ENCODE measurements at places on chromosomes 2 and 18.
A peak's percentile ranks its signal among the peaks of the same experiment; 100 is the strongest.

- DNase-seq, result no peak
These were observed 359.9 kb upstream of the MYT1L start for GRCh38 chr2:2690985-2691384.

GRCh38 chr18:9742524-9743131 lies 34.5 kb downstream of the RAB31 start:
- no peak for DNase-seq

DNA sequence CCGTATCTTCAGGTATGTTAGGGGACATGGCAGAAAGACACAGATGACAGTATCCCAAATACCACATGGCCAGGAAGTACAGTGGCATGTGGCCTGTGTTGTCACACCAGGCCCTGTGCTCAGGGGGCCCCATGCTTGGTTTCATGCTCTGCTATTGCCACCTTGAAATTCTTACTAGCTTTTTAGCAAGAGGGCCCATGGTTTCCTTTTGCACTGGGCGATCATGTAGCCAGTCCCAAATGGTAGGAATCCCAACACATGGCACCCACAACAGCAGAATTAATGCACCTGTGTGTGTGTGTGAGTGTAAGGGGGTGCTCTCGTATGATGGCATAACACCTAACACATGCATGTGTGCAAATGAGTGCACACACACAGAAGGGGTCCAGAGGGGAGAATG lies 39.2 kb downstream of the MYO7B start:
- DNase-seq, result no peak

DNA sequence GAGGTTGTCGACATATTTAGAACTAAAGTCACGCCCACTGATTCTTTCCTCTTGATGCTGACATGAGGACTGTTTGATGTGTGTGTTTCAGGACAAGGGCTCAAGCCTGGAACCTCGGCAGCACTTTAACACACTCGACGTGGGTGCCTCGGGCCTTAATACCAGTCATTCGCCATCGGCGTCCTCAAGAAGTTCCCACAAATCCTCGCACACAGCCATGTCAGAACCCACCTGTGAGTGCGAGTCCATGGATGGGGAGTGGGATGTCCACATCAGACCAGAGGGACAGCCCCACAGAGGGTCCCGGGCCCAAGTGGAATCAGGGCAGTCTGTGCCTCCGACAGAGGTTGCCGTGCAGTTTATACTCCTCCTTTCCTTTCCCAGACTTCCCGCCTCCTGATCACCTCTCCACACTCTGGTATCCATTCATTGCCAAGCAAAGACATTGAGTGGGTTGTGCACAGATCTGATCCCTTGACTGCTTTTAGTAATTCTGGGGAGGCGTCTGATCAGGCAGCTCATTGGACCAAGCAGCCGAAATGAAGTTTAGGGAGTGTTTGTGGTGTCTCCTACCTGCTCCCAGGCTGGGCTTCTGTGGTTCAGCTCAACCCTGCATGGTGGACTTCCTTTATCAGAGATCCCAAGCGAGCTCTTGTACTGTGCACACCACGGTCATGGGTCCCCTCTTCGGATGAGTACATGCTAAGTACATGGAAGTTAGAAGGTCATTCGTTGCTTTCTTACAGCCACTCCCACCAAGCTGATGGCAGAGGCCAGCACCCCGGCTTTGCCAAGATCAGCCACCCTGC lies 27.2 kb upstream of the RPL31 start:
- DNase-seq, result no peak

DNA sequence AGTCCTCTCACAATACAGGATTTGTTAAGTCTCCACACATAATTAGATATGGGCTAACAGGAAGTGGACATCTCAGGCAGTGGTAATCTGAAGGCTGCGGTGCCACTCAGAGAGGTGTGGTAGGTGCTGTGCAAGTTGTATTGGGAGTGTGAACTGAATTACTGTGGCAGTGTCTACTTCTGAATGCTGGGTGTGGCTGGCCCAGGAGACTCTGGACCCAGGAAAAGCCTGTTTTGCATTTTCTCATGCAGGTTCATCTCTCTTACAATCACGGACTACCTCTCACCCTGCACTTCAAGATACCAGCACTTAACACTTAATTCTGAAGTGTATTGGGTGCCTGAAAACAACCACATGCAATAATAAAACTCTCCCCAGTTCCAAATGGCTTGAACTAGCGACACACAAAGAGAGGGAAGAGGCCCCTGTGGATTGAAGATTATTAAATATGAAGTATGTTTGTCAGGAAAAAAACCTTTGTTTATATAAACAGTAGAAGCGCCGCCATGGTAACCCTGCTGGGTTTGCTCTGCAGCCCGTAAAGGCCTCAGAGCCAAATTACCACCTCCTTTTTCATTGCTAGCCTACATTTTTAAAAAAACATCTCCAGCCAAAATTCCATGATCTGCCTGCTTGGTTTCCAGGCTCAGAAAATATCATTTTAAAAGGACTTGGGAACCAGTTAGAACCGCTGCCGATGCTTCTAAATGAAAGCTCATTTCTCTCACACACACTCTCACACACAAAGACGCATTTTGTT lies 77.5 kb downstream of the GFPT1 start:
- DNase-seq, result no peak

DNA sequence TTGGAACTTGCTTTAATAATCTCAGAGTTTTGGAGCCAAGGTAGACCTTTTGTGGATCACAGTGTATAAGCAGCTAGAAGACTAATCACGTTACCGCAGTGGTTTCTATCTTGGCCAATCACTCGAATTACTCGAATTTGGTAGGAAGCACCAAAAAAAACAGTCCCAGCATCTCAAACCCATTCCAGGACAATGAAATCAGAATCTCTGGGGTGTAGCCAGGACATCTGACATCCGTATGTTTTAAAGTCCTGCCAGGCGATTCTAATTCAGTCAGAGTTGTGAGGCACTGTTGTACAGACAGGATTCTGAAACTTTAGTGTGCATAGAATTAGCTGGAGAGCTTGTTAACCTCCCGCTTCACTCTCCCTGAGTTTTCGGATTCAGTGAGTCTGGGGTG lies 30.8 kb downstream of the GRHL1 start:
- DNase-seq, result no peak

- no peak for DNase-seq
These were observed 56.4 kb downstream of the PLB1 start for GRCh38 chr2:28552045-28552823.

DNA sequence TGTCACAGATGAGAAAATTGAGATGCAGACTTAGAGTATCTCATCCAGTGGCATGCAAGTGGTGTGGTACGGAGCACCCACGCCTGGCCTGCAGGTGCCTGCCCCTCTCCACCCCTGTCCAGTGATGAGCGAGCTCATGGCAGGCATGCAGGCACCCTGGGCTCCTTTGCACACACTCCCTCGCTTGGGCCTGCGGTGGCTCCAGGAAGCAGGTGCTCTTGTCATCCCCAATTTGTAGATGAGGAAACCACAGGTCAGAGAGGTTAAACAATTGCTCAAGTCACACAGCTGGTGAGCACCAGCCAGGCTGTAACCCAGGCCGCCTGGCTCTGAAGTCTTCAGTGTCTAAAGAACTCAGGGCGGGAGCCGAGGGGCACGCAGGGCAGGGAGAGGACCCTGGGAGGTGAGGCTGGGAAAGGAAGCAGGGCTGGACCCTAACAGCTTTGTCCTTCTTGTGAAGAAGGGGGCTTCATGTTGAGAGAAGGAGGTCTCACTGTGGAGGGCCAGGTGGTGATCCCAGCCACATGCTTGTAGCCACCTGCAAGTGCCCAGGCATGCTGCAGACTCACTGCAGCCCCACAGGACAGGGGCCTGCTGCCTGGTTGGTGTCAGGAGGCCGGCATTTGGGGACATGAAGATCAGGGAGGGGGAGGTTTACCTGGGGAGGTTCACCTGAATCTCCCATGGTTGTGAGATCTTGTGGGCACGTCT lies 166.2 kb downstream of the SH3RF3 start:
- no peak for DNase-seq

DNA sequence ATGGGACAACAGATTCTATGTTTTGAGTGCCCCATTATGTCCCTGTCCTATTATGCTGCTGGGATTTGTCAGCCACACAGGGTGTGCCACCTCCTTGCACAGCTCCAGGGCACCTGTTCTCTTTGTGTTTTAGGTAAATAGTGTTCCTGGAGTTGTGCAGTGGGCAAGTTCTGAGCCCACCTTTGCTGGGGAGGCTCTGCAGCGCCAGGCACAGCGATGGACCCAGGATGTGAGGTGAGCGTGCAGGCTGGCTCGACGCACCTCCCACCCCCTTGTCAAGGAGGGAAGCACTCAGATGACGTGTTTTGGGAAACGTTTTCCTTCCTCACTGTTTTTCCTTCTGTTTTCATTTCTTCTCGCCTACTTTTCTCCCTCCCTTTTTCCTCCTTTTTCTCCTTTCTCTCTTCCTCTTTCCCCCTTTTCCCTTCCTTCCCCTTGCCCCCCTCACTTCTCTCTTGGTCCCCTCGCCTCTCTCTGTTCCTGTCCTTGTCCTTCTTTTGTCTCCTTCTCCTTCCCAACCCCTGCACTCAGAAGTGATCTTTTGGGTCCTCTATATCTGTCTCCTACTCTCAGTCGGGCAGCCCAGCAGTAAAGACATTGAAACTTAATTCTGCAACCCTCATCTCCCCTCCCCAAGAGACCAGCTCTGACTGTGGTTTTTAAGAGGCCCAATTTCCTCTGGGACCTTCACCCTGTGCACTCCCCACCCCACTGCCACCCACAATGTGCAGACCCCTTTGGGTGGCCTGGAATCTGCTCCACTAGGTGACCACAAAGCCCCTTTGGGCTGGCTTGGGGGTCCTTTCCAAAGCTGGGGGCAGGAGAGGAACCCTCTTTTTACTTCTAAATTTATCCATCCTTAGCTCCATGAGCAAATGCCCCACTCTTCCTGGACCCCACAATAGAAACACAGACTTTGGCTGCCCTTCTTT lies 104.0 kb downstream of the MCFD2 start:
- DNase-seq, result no peak

- no peak for DNase-seq
These were observed 772.2 kb downstream of the SUCLG1 start for GRCh38 chr2:83686863-83687262.

GRCh38 chr2:157761520-157761919 lies 114.6 kb downstream of the ACVR1 start:
- no peak for DNase-seq

DNA sequence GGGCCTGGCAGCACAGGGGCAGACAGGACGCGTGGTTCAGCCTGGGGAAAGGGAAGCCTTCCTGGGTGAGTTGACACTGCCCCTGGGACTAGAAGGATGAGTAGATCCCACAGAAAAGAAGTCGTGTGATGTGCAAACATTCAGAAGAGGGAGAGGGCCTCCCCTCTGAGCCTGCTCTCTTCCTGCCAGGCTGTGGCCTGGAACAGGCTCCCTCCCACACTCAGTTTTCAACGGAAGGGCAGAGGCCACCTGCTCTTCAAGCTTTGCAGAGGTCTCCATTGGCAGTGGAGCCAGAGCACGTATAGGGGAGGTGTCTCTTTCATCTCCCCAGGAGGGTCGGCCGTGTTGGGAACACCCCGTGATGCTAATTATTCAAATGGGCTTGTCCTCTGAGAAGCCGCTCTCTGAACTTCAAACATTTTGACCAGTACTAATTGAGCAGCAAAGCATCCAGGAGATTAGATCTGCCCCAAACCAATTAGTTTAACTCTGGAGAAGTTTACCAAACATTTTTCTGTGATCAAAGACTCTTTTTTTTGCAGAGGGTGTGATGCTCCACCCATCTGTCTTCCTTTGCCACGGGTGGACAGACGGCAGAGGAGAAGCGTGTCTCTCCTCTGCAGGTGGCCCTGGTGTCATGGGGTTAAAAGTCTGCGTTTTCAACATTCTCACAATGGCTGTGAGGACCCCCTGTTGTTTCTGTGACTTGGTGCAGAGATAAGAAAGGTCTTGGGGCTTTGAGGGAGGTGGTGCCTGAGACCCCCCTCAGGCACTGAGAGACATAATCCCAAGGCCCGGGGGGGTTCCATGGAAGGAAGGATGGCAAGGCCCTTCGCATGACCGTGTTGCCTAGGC lies 29.5 kb upstream of the ODC1 start:
- DNase-seq, result no peak

DNA sequence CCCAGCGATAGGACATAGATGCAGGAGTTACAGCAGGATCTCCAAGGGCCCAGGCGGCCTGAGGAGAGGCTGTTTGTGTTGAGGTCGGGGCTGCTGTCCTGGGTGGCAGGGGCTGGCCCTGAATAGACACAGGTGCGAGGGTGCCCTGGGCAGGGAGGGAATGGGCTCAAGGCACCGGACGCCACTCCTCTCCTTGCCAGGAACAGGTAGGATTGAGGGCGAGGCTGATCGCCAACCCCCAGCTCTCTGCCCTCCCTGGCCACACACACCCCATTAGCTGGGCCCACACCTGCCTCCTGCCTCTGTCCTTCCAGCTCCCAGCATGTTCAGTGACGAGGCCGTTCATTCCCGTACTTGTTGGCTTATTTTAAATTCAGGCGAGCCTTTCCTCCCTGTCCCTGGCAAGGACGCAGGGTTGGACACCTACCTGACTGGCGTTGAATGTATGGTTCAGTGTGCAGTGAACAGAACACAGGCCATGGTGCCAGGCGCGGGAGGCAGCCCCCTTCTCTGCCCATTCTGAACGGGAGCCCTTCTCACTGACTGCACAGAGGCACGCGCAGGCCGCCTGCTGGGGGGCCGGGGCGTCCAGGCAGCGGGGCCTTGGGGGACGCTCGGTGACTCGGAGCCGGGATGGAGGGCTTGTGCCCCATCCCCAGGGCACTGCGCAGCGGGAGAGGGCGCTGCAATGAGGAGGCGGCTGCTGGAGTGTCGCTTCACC lies 41.3 kb upstream of the SNED1 start:
- no peak for DNase-seq

DNA sequence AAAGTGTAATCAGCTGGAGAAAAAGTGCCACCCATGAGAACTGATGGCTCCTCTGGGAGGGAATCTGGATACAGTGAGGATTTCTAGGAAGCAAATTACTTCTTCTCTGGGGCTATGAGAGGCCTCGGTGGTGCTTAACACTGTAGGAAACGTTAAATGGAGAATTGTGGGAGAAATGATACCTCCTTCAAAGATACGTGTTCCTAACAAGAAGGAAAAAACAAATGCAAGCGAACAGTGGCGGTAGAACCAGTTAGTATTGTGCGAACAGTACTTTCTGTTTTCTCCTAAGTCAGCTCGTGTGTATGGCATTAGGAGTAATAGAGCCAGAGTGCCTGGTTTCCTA lies 587 bp upstream of the MTIF2 start:
- DNase-seq, result no peak

- DNase-seq, result no peak
These were observed 54.0 kb upstream of the COL5A2 start for GRCh38 chr2:189233527-189233926.

- no peak for DNase-seq
These were observed 101.4 kb downstream of the PTRHD1 start for GRCh38 chr2:24691806-24692205.

- DNase-seq, result no peak
These were observed 170.3 kb downstream of the LDLRAD4 start for GRCh38 chr18:13388586-13389490.

GRCh38 chr2:201262718-201263117 lies 2.4 kb downstream of the CASP8 start:
- peak; percentile 87 for DNase-seq

GRCh38 chr2:109421101-109421500 lies 192.7 kb downstream of the SEPTIN10 start:
- no peak for DNase-seq
